Myometrial cell (primary cell): ENCODE measurements at places on chromosomes 11 and 22. TPM values are rescaled to one million over a fixed set of nuclear protein-coding genes. Genes with fewer than 3 reads are reported as not detected.

The TIMP3 gene
- total RNA-seq = 35.2 and 40.6 TPM in 2 replicates

The SERPINH1 gene
- total RNA-seq = 1,366 and 1,534 TPM in 2 replicates

The DDI1 gene
- not detected in 2 replicates for total RNA-seq

The OR10A2 gene
- not detected in 2 replicates for total RNA-seq
